ENCODE measurements at places on chromosomes 1 and 21. TPM values are rescaled to one million over a fixed set of nuclear protein-coding genes. Genes with fewer than 3 reads are reported as not detected.

Gene MYBPHL
- total RNA-seq: not detected

Gene FCAMR
- not detected for total RNA-seq

Gene TAS1R1
- 0.08 TPM for total RNA-seq

Gene LCE1A
- not detected for total RNA-seq

Gene USP48
- 80.1 TPM for total RNA-seq

Gene STMN1
- total RNA-seq: 610 TPM

Gene PLD5
- not detected for total RNA-seq

Gene CELA2B
- not detected for total RNA-seq
